ENCODE measurements at places on chromosomes 4 and X.
A peak's percentile ranks its signal among the peaks of the same experiment; 100 is the strongest.

GRCh38 chr4:6771229-6771671, 11.3 kb upstream of the KIAA0232 start:
- H3K4me1 ChIP-seq = peaks cover 54% of the 10 kb centered on the region
- H3K27me3 ChIP-seq = no peaks in the 10 kb centered on the region
- H3K27ac ChIP-seq = no peak overlapping the region
- DNase-seq = no peak

- H3K36me3 ChIP-seq = no peaks in the 10 kb centered on the region
- no peaks in the 10 kb centered on the region for H3K4me1 ChIP-seq
- no peak overlapping the region for H3K27ac ChIP-seq
- H3K4me3 ChIP-seq = no peak overlapping the region
Observed at GRCh38 chrX:63250253-63250868, 100.8 kb downstream of the SPIN4 start.

GRCh38 chr4:24112466-24112865, 222.6 kb upstream of the PPARGC1A start:
- H3K36me3 ChIP-seq = no peaks in the 10 kb centered on the region
- H3K4me3 ChIP-seq = no peak overlapping the region
- H3K27me3 ChIP-seq = no peaks in the 10 kb centered on the region
- H3K27ac ChIP-seq = no peak overlapping the region
- DNase-seq = no peak
- no peaks in the 10 kb centered on the region for H3K4me1 ChIP-seq

GRCh38 chrX:103437147-103437873, 61.0 kb downstream of the BEX3 start:
- H3K4me3 ChIP-seq = no peak overlapping the region
- DNase-seq = no peak
- H3K27ac ChIP-seq = no peak overlapping the region
- H3K4me1 ChIP-seq = no peaks in the 10 kb centered on the region
- H3K36me3 ChIP-seq = no peaks in the 10 kb centered on the region

DNA sequence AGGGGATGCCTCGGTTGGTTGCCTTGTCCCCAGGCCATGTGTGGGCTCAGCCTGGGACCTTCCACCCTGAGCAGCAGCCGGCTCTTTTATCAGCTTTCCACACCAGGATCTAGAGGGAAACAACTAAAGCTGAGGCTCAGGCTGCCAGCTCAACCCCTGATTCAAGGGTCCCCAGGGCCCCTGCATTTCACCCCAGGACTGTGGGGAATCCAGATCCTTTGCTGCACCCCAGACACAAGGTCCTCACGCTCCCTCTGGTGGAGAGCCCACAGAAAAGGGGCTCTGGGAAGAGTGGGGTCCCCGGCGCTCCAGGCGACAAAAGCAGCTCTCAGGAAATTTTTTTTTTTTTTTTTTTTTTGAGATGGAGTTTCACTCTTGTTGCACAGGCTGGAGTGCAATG, 64.3 kb downstream of the ZFYVE28 start:
- no peaks in the 10 kb centered on the region for H3K27me3 ChIP-seq
- H3K27ac ChIP-seq = no peak overlapping the region
- no peak overlapping the region for H3K4me3 ChIP-seq
- no peaks in the 10 kb centered on the region for H3K4me1 ChIP-seq
- DNase-seq = no peak

- DNase-seq = peak; percentile 23
- H3K27ac ChIP-seq = peak overlapping the region; percentile 26
- no peaks in the 10 kb centered on the region for H3K36me3 ChIP-seq
- peaks cover 12% of the 10 kb centered on the region for H3K4me1 ChIP-seq
- H3K4me3 ChIP-seq = no peak overlapping the region
- no peaks in the 10 kb centered on the region for H3K27me3 ChIP-seq
Observed at GRCh38 chrX:17632942-17633341, 104.4 kb upstream of the SCML1 start.

GRCh38 chr4:63663870-63664269, 745.4 kb downstream of the TECRL start:
- no peak overlapping the region for H3K4me3 ChIP-seq
- no peaks in the 10 kb centered on the region for H3K4me1 ChIP-seq
- no peak overlapping the region for H3K27ac ChIP-seq
- no peaks in the 10 kb centered on the region for H3K36me3 ChIP-seq
- H3K27me3 ChIP-seq = no peaks in the 10 kb centered on the region

GRCh38 chr4:182126603-182127002, 116.6 kb upstream of the TENM3 start:
- no peaks in the 10 kb centered on the region for H3K4me1 ChIP-seq
- H3K36me3 ChIP-seq = no peaks in the 10 kb centered on the region
- DNase-seq = no peak
- no peak overlapping the region for H3K4me3 ChIP-seq
- H3K27me3 ChIP-seq = no peaks in the 10 kb centered on the region

DNA sequence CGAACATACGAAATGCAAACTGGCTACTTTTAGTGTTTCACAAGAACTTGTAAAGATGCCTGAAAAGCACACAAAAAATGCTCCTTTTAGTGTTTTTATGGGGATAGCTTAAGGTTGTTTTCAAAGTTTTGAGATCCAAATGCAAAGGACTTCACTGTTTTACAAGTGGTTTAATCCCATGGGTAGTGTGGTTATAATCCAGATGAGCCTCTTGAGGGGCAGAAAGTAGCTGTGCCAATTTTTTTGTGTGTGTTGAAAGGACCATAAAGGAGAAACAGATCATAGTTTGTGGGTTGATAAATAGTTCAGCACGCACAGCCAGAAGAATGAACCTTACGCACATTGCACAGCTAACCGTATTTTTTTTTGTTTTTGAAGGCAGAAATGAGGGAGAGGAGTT, 126.9 kb upstream of the GIMD1 start:
- no peaks in the 10 kb centered on the region for H3K4me1 ChIP-seq
- no peaks in the 10 kb centered on the region for H3K36me3 ChIP-seq
- no peak overlapping the region for H3K27ac ChIP-seq
- no peak for DNase-seq

GRCh38 chrX:148804579-148805355, 304.4 kb downstream of the AFF2 start:
- DNase-seq = no peak
- no peak overlapping the region for H3K27ac ChIP-seq
- H3K4me1 ChIP-seq = no peaks in the 10 kb centered on the region

- H3K27ac ChIP-seq = no peak overlapping the region
- H3K36me3 ChIP-seq = no peaks in the 10 kb centered on the region
- no peaks in the 10 kb centered on the region for H3K27me3 ChIP-seq
- no peak for DNase-seq
Observed at GRCh38 chrX:33385546-33385945, 174.2 kb upstream of the DMD start.

GRCh38 chrX:50594788-50595187, 124.2 kb upstream of the DGKK start:
- H3K4me1 ChIP-seq = no peaks in the 10 kb centered on the region
- no peak overlapping the region for H3K27ac ChIP-seq

GRCh38 chr4:107120661-107121060, 84.5 kb upstream of the DKK2 start:
- no peaks in the 10 kb centered on the region for H3K36me3 ChIP-seq
- DNase-seq = no peak
- H3K27ac ChIP-seq = no peak overlapping the region
- H3K4me3 ChIP-seq = no peak overlapping the region
- H3K27me3 ChIP-seq = no peaks in the 10 kb centered on the region

DNA sequence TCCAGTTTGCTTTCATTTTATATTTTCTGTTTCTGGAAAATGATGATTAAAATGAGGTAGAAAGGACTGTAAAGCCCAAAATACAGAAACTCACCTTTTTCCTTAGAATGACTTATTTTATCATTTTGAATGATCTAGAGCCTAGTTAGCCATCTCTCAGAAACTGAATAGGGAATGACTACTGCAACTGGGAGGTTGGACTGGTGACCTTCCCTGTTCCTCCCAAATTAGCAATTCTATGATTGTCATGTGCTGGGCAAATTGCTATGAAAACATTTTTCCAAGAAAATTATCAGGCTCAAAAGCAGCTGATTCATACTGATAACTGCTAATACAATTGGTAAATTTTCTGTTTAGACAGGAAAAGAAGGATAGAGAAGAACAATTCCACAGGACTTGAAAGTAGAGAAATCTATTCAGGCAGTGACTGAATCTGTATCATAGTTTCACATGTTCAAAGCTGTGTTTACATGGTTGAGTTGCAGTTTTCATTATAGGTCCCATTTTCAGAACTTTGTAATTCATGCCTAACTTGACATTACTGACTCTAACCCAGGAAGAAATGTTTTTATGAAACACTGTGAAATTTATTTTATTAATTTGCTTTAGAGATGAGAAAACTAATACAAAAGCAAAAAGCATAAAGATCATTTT, 43.4 kb upstream of the SEC24B start:
- no peaks in the 10 kb centered on the region for H3K36me3 ChIP-seq
- DNase-seq = no peak
- H3K4me1 ChIP-seq = no peaks in the 10 kb centered on the region
- no peak overlapping the region for H3K4me3 ChIP-seq

GRCh38 chr4:80070880-80071603, 2.0 kb downstream of the ANTXR2 start:
- peaks cover 9% of the 10 kb centered on the region for H3K4me1 ChIP-seq
- peaks cover 10% of the 10 kb centered on the region for H3K36me3 ChIP-seq
- H3K27ac ChIP-seq = no peak overlapping the region
- peak overlapping the region; percentile 73 for H3K4me3 ChIP-seq
- peak; percentile 29 for DNase-seq
- H3K27me3 ChIP-seq = no peaks in the 10 kb centered on the region

DNA sequence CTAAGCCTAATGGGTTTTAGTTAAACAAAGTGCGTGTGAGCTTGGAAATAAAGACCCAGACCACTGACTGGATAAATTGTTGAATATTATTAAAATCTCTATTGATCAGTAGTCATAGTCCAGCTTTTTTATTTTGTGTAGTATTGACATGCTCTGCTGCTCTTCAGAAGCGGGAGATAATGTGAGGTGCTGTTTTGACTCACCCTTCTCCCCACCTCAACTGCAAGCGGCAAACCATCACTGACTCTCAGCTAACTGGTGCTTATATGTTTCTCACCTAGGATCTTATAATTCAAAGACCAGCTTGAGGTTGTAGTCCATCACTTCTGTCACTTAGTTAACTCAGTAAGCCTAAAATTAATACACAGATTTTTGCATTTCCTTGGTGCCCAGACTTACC, 72.2 kb downstream of the COMMD8 start:
- H3K27ac ChIP-seq = no peak overlapping the region
- no peaks in the 10 kb centered on the region for H3K27me3 ChIP-seq
- H3K36me3 ChIP-seq = no peaks in the 10 kb centered on the region
- no peaks in the 10 kb centered on the region for H3K4me1 ChIP-seq

DNA sequence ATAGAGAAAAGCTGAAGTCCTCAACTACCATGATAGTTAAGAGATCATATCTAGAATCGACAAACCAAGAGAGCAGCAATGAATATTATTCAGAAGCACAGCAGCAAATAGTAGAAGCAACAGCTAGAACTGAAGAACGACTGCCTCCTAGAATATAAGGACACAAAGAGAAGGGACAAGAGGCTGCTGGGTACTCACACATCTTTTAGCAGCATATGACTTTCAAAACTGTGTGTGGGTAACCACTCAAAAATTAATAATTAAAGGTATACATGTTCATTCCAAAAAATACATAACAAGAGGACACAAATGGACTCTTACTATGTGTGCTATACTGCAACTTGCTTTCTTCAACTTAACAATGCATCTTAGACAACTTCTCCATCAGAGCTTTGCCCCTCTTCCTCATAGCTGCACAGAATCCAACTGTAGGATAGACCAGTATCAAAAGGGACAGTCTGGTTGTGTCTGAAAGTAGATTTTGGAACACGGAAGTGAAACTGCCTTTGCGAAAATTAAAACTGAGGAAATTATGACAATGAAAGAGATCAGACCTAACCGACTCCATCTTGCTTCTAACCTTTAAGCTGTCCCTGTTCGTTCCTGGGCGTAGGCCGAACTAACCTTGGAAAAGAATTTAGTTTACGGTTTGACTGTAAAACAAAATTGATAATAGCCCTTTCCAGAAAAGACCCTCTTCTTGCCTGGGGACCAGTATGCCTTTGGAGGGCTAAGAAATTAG, 125.7 kb downstream of the SH3KBP1 start:
- no peak overlapping the region for H3K27ac ChIP-seq
- peaks cover 18% of the 10 kb centered on the region for H3K4me1 ChIP-seq
- no peak for DNase-seq
- H3K27me3 ChIP-seq = no peaks in the 10 kb centered on the region
- no peaks in the 10 kb centered on the region for H3K36me3 ChIP-seq
- H3K4me3 ChIP-seq = no peak overlapping the region

GRCh38 chr4:85448906-85449890, 25.8 kb upstream of the ARHGAP24 start:
- no peak overlapping the region for H3K4me3 ChIP-seq
- no peak for DNase-seq
- H3K4me1 ChIP-seq = no peaks in the 10 kb centered on the region
- H3K27ac ChIP-seq = no peak overlapping the region
- no peaks in the 10 kb centered on the region for H3K36me3 ChIP-seq

GRCh38 chr4:109007976-109008375, 245.1 kb upstream of the ETNPPL start:
- no peak overlapping the region for H3K27ac ChIP-seq
- no peaks in the 10 kb centered on the region for H3K4me1 ChIP-seq
- H3K27me3 ChIP-seq = no peaks in the 10 kb centered on the region
- H3K4me3 ChIP-seq = no peak overlapping the region
- DNase-seq = no peak

GRCh38 chr4:147039976-147040575, 94.4 kb upstream of the TTC29 start:
- no peaks in the 10 kb centered on the region for H3K36me3 ChIP-seq
- no peak for DNase-seq
- H3K4me3 ChIP-seq = no peak overlapping the region
- no peaks in the 10 kb centered on the region for H3K4me1 ChIP-seq
- no peak overlapping the region for H3K27ac ChIP-seq

DNA sequence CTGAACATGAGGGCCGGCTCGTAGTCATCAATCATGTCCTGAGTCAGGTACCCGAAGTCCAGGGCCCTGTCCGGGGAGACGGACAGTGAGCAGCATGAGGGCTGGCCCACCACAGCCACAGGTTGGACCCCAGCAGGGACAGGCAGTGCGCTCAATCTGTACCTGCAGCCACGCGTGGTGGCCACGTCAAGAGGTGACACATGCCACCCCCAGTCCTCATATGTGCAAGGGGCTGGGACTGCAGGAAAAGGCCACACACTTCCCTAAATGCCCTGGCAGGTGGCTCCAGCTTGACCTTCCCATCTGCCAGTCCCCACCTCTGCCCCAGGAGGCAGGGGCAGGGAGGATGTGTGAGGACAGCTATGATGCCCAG, 73.8 kb upstream of the MXD4 start:
- H3K36me3 ChIP-seq = no peaks in the 10 kb centered on the region
- no peaks in the 10 kb centered on the region for H3K27me3 ChIP-seq
- H3K4me3 ChIP-seq = no peak overlapping the region
- H3K27ac ChIP-seq = no peak overlapping the region
